ENCODE measurements at places on chromosomes 6 and 20. TPM values are rescaled to one million over a fixed set of nuclear protein-coding genes. Genes with fewer than 3 reads are reported as not detected.

DNA sequence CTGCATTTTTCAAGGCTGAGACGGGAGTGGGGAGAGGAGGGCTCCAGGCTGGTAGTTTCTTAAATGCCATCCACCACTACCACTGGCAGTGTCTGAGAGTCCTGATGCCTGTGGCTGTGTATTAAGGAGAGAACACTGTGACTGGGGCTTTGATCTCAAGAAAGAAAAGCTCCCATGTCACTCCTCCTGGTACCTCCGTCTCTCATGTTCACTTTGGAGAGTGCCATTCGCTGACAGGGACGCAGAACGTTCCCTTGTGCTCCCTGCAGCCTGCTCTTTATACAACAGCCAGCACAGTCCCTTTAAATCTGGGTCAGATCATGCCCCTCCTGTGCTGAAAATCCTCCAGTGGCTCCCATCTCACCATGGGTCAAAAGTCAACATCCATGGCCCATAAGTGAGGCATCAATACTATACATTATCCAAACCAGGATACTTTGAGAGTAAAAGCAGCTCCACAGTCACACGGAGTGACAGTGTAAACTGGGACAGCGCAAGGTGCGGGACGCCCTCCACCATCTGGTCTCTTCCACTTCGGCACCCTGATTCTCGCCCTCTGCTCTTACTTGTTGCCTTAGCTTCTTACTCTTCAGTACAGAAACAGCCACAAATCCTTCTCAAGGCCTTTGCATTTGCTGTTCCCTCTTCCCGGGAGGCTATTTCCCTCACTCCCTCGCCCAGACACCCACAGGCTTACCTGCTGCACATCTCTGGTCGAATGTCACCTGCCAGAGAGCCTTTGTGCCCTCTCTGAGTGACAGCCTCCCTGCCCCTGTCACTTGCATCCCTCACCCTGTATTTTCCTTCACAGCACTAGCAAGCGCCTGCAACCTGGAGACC lies 20.0 kb downstream of the PDYN start:
- DNase-seq = no peak

DNA sequence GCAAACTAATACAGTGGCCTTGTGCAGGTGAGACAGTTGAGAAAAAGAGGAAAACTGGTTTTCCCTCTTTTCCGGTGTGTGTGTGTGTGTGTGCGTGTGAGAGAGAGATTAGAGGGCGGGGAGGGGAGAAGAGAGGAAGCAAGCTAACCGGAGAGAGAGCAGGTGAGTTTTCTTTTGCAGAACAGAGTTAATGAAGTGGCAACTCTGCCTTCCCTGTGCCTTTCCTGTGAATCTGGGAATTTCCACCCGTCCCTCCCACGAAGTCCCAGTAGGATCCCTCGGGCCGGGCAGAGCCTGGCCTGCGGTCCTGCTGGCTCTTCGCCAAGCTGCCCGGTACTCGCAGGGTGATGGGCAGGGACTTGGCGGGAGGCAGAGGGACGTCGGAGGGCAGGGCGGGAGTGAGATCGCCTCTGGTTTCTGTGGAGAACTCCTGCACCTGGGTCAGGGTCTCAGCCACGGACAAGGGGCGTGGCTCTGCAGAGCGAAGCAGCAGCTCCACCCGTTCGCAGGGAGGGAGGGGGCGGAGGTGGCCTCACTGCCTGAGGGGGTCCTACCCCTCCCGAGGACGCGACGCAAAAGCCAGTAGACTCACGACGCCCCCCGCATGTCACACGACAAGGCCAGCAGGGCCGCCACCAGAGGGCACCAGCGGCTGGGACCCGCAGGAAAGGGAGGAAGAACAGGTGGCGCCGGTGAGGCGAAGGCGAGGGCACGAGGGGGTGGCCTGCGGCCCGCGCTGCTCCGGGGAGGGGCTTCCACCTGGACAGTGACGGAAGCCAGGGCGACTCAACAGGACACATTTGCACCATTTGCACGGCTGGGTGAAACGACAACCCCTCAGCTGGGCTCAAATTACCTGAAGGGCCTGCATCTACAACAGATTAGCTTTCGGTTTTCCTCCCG lies 51.2 kb upstream of the RNF182 start:
- peak; percentile 85 for DNase-seq

- DNase-seq = no peak
Observed at GRCh38 chr6:146984251-146984924, 219.8 kb upstream of the STXBP5 start.

GRCh38 chr6:18266523-18266912 lies 2.2 kb upstream of the DEK start:
- DNase-seq = no peak

The WFDC2 gene
- total RNA-seq = not detected

- DNase-seq = no peak
Observed at GRCh38 chr6:19921786-19922185, 84.6 kb downstream of the ID4 start.

DNA sequence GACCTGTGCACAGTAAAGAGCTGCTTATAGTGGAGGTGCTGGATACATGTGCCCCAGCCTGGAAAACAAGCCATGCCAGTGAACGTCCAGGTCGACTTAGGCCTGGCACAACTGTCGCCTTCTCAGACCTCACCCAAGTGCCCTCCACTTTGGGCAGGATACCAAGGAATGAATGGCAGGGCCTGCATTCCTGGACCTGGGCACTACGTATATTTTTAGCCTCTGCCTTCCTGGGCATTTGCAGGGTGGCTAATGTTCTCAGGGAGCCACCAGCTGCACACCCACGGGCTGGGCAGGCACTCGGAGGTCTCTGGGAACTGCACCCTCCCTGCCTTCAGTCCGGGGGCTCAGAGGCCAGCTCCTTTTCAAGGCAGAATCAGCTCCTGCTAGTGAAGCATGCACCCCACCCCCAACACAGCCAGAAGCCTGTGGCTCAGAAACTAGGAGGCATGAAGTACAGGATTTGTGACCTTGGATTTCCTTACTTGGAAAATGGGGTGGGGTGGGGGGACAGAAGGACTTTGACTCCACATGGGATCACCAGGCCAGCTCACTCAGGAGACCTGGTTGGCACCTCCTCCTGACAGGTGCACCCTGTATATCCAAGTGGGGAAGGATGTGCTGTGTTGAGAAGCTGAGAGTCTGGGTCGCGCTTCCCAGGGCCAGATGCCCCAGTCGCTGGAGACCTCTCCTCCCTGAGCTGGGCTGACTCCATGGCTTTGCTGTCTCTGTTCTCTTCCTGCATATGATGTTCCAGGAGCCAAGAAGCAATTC lies 2.5 kb upstream of the LSM14B start:
- no peak for DNase-seq

GRCh38 chr6:5133943-5134342 lies 48.8 kb downstream of the PPP1R3G start:
- DNase-seq = no peak

DNA sequence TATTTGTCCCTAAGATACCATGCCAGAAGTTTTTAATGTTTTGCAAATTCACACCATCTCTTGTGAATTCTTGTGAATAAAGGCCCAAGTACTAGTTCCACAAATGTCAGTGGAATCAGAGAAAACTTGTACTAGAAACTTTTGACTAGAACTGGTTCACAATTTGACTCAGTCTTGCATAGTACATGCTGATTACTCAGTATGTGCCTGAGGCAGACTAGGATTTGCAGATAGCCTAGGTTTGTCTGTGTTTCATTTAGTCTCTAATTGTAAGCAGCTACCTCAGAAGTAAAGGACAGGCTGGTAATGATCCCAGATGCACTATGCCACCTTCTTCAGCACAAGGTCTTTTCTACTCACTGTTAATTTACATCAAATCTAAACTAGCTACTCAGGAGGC lies 34.2 kb upstream of the GSTA4 start:
- DNase-seq = no peak

The SLC22A3 gene
- not detected for total RNA-seq

DNA sequence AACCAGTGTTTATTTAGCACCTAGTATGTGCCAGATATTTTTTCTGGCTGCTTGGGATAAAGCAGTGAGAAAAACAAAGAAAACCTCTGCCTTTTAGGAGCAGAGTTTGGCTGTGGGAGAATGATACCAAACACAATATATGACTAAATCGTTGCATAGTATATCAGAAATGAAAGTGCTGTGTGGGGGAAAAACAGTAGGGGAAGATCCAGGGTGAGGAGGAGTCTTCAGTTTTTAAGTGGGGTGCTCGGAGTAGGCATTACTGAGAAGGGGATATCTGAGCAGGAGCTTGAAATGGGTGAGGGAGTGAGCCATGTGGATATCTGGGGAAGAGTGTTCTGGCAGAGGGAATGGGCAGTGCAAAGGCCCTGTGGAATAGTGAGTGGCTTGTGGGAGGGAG lies 23.0 kb downstream of the TAF8 start:
- DNase-seq = no peak
